ENCODE measurements at places on chromosomes 5 and 9.

DNA sequence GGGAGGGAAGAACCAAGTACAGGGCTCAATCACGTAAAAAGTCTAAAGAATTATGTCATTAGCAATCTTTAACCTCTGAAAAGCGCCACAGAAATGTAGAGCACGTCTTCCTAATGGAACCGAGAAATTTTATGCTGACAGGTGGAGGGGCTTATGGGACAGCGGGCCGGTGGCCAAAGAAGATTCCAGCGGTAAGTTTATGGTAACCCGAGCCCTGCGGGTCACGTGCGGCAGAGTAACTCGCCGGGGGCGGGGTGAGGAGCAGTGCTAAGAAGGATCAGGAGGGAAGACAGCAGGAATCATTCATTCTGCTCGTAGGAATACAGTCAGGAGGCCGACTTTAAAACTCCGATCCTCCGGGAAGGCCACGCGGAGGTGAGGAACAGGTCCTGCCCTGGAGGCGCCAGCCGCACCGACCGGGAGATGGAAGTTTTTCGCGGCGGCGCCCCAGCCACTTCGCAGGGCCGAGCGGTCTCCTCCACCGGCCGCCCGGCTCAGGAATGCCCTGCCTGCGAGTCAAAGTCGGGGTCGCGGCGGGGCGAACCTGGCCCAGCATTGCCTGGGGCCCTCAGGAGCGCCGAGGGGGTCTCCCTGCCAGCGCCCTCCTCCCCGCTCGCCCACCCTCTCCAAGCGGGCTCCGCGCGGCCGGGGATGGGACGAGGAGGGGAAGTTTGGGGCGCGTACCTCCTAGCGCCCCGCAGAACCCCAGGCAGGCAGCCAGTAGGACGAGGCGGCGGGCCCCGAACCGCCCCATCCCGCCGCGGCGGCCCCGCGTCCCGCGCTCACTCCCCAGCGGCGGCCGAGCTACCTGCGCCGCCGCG is 101.8 kb downstream of the ESM1 start:
- DNase-seq = no peak

DNA sequence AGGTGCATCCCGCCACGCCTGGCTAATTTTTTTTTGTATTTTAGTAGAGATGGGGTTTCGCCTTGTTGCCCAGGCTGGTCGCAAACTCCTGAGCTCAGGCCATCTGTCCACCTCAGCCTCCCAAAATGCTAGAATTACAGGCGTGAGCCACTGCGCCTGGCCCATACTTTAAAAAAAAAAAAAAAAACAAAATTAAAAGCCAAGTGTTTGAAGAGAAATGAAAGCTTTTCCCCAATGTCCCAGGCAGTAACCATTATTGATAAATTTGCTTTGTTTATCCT is 9.5 kb downstream of the PRRC2B start:
- DNase-seq = no peak

- DNase-seq = no peak
Measured at GRCh38 chr9:133772581-133772980, 34.4 kb upstream of the SARDH start.

GRCh38 chr9:127096208-127096607 is 26.2 kb downstream of the ANGPTL2 start:
- no peak for DNase-seq

DNA sequence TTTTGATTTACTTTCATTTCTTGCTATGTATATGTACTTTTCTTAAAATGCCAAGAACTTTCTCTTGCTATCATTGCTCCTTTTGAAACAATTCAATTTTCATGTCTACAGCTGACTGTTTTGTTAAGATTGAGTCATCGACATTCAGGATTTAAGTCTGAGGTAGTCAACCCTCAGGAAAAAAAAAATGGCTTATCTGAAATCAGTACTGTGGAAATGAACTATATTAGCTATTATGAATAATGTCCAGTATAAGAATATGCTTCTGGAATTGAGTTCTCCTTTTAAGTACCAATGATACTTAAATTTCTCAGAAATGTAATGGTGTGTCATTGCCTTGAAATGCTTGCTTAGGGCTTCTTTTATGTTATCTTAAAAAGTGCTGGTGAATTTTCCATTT is 37.9 kb downstream of the TNFAIP8 start:
- DNase-seq = no peak

GRCh38 chr9:115084709-115085108 is 33.2 kb downstream of the TNC start:
- no peak for DNase-seq

DNA sequence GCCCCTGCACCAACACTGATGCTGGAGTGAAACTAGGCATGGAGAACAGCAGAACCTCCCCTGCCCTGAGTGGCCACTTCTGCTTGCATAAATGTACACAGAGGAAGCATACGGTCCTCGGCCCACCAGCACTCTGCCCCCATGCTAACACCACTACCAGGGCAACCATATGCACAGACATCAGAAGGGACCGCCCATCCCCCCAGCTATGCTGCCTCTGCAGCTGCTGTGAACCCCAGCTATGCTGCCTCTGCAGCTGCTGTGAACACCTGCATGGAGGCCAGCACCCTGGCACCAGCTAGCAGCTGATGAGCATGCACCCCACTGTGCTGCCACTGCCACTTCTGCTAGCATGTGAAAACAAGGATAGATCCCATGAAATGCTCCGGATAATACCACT is 250.3 kb downstream of the TUSC1 start:
- no peak for DNase-seq

- DNase-seq = no peak
Measured at GRCh38 chr5:72602696-72603685, 95.8 kb upstream of the ZNF366 start.

- no peak for DNase-seq
Measured at GRCh38 chr5:33258553-33258952, 182.2 kb upstream of the TARS1 start.

DNA sequence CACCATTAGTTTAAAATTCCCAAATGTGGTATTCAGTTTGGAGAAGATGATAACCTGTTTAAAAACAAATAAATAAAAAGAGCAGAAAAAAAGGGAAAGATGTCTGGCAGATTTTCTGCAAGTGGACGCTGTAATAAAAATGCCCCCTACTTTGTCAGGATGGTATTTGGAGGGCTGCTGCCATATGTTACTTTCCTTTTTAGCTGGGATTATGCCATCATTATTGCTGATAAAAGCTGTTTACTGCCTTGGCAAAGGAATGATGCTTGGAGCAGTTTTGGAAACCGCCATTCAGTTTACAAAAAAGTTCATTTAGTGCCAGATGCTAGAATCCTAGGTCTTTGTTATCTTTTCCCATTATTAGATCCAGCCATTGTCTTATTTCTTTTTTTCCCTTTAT is 104.8 kb downstream of the PBX3 start:
- DNase-seq = no peak

- DNase-seq = no peak
Measured at GRCh38 chr5:175859422-175859821, 12.0 kb upstream of the CPLX2 start.

GRCh38 chr5:52830650-52831049 is 42.9 kb downstream of the ITGA1 start:
- no peak for DNase-seq

GRCh38 chr9:111952559-111952958 is 55.9 kb downstream of the UGCG start:
- DNase-seq = no peak

DNA sequence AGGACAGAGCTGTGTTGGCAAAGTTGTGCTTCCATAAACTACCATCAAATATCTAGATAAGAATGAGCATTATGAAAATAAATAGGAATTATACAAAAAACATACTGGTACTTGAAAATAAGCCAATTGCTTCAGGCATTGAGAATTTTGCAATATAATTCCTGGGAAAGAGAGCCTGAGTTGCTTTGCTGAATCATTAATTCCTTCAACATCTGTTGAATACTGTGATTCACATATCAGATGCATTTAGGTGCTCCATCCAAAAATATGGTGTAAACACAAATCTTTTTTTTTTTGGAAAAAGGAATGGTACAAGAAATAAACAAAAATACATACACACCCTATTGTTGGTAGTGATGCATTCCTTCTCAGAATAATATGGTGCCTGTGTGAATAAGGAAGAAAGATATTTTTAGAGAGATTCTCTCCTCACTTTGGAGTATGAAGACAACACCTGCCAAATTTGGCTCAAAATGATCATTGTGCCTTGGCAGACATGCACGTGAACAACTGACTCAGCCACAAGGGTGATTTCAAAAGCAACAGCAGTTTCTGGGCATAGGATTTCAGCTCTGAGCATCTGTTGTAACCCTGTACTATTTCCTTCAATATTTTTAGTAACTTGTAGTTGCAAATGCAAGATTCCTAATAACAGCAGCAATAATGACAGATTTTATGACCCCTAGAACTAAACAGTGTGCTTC is 96.7 kb downstream of the CAVIN4 start:
- DNase-seq = no peak

GRCh38 chr9:77807281-77807683 is 159.2 kb upstream of the GNA14 start:
- DNase-seq = no peak

GRCh38 chr9:117860849-117861248 is 156.6 kb downstream of the TLR4 start:
- DNase-seq = no peak

DNA sequence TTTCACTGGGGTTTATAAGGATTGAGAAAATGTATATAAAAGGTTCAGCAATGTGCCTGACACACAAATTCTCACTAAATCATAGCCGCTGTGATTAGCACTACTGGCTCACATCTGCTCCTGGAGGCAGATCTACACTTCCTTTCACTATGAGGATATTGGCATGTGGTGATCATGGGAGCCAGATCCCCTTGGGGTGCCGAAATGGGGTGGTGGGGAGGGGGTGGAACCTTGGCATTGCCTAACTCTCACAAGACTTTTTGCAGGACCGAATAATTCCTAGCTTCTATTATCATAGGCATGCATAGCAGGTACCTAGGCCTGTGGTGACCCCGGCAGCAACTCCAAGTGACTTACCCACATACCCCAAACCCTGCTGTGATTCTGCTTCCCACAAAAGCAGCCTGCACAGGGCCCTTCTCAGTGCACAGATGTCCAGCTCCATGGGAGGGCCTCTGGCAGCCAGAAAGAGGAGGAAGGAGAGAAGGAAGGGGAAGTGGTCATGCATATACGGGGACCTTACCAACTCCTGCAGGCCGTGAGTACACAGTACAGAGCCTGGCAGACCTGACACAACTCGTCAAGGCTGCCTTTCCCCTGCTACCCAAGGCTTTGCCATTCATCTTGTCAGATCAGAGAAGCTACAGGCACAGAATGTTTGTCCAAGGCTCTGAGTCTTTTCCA is 61.3 kb upstream of the IQGAP2 start:
- no peak for DNase-seq

- no peak for DNase-seq
Measured at GRCh38 chr9:37218800-37219425, 98.5 kb downstream of the ZCCHC7 start.

DNA sequence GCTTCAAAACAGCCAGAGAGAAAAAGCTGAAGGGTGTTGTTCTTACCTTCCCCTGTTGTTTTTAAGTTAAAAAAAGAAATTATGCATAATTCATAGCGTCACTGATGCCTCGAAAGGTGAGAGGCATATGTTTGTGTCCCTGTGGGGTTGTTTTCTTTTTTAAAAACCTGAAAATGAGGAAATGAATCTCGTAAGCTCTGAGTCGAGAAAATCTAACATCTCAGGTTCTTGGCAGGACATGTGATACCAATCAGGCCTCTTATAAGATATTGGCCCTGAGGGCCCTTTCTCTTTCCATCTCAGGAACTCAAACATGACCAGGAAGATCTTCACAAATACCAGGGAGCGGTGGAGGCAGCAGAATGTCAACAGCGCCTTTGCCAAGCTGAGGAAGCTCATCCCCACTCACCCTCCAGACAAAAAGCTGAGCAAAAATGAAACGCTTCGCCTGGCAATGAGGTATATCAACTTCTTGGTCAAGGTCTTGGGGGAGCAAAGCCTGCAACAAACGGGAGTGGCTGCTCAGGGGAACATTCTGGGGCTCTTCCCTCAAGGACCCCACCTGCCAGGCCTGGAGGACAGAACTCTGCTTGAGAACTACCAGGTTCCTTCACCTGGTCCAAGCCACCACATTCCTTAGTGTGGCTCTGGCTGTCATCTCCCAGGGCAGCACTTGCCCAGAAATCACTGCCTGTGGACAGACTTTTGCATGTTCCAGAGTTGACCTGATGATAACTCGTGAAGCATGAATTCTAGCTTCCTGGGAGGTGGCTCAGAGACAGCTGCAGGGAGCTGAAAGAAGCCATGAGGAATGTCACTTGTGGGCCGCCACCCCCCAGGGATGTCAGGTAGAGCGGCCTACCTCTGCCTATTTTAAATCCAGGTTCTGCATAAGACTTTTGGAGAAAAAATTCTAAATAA is at the start of gene TAL2:
TSS of gene TAL2 (plus strand) at position 274 of the 921 bp plus-strand sequence. CDS start at position 314, 40 bp downstream.
- DNase-seq = no peak

DNA sequence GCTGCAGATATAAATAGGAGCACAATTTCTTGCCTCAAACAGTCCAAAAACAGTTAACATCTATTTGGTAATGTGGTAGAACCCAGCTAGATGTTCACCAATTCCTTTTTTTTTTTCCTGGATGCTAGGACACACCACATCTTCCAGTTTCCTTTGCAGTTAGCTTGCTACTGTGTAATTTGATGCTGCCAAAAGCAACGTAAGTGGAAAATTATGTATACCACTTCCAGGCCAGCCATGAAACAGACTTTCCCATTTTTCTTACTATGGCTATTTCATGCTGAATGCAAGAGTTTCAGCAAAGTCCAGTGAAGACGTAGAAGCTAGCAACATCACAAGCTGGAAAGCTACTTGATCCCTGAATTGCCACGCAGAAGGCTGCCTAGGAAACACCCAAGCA is 667.2 kb downstream of the TLE1 start:
- DNase-seq = no peak

DNA sequence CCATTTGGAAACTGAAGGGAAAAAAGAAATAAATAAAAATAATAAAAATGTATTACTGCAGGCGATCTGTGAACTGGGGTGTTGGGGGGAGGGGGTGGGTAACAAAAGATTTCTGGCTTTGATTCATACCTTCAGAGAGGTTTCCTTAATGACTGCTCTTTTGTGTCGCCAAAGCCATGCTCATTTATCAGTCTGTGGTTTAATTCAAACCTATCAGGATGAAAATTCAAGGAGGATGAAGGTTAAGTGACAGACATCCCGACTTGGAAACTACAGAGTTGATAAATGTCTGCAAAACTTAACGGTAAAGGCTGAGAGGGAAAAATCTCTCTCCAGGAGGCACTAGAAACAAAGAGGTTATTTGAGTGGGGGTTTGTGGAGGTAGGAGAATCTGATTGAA is 278.2 kb downstream of the PSAT1 start:
- no peak for DNase-seq

DNA sequence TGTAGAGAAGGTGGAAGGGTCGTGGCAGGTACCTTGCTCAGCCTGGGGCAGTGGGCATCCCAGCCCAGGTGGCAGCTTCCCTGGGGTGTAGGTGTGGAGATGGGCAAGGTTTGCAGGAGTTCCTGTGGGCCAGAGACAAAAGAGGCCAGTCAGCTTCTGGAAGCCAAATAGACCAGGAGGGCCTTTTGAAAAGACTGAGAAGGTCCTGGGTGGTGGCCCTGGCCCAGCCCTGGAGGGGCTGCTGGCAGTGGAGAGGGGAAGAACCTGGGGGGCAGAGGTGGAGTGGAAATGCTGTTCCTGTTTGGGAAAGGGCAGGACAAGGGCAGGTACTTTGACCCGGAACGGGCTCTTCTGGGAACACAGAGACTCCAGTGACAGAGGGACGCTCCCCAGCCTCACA is 7.0 kb upstream of the IL3 start:
- DNase-seq = no peak

GRCh38 chr5:113367586-113367985 is 67.2 kb downstream of the TSSK1B start:
- DNase-seq = no peak
